ENCODE measurements at places on chromosomes 5 and 9.

DNA sequence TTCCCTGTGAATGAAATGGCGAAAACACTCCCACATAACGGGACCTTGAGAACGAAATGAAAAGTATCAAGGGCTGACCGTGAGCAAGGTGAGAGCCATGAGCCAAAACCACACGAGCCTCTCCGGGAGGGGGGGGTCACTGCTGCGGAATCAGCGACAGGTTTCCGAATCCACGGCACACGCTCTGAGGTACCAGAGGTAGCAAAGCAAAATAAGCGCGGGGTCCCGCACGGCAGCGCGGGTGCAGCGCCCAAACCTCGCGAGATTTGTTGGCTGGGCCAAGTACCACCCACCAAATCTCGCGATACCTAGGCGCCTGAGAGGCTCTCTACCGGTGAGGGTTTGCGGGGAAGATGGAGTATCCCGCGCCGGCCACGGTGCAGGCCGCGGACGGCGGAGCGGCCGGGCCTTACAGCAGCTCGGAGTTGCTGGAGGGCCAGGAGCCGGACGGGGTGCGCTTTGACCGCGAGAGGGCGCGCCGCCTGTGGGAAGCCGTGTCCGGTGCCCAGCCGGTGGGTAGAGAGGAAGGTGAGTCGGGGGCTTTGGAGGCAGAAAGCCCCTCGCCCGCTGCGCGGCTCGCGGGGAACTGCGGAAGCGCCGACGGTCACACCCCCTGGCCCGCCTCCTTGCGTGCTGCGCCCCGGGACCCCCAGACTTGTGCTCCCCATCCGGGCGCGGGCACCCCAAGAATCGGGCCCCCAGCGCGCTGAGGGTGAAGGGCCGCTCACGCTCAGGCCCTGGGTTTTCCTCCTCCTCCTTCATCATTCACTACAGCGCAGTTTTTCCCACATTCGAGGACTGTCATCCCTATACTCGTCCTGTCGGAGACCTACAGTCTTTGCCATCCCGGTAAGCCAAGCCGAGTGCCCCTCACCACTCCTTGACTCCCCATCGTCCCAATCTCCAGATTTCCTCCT is at the start of gene ZNF346:
TSS of gene ZNF346 (plus strand) at position 311 of the 917 bp plus-strand sequence. CDS start at position 354, 43 bp downstream.
- DNase-seq, result peak; percentile 89

- no peak for DNase-seq
These were observed 36.0 kb downstream of the ANP32B start for GRCh38 chr9:98019098-98019497.

- no peak for DNase-seq
These were observed 16.2 kb downstream of the LAMC3 start for GRCh38 chr9:131024978-131025868.

GRCh38 chr9:133261103-133261752 is 13.8 kb downstream of the ABO start:
- no peak for DNase-seq

GRCh38 chr5:95743232-95743631 is 12.1 kb downstream of the RHOBTB3 start:
- DNase-seq, result no peak

DNA sequence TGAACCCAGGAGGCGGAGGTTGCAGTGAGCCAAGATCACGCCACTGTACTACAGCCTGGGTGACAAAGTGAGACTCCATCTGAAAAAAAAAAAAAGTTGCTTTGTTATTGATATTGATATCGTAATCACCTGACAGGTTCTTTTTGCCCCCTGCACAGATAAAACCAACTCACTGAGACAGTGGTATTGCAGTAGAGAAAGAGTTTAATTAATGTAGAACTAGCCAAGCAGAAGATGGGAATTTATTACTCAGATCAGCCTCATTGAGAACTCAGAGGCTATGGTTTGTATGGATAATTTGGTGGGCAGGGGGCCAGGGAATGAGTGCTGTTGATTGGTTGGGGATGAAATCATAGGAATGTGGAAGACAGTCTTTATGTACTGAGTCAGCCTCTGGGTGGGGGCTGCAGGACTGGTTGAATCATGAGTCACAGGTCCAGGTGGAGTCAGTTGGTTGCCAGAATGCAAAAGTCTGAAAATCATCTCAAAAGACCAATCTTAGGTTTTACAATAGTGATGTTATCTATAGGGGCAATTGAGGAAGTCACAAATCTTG is 35.8 kb upstream of the MEGF10 start:
- DNase-seq, result no peak

DNA sequence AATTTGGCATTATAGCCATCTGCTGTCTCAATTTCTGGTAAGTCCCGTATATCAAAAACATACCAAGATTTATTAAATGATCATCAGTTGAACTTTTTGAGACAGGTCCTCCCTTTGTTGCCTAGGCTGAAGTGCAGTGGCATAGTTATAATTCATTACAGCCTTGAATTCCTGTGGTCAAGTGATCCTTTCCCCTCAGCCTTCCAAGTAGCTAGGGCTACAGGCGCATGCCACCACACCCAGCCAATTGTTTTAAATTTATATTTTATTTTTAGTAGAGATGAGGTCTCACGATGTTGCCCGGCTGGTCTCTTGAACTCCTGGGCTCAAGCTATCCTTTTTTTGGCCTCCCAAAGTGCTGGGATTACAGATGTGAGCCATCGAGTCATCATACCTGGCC is 418.9 kb downstream of the ARHGEF28 start:
- no peak for DNase-seq

GRCh38 chr9:122354536-122355199 is 16.2 kb upstream of the PTGS1 start:
- DNase-seq, result no peak

- no peak for DNase-seq
These were observed 10.2 kb downstream of the OR13J1 start for GRCh38 chr9:35859990-35860339.

GRCh38 chr5:152529440-152529839 is 124.4 kb upstream of the NMUR2 start:
- no peak for DNase-seq

GRCh38 chr9:95044731-95045508 is 272.6 kb downstream of the FANCC start:
- no peak for DNase-seq

DNA sequence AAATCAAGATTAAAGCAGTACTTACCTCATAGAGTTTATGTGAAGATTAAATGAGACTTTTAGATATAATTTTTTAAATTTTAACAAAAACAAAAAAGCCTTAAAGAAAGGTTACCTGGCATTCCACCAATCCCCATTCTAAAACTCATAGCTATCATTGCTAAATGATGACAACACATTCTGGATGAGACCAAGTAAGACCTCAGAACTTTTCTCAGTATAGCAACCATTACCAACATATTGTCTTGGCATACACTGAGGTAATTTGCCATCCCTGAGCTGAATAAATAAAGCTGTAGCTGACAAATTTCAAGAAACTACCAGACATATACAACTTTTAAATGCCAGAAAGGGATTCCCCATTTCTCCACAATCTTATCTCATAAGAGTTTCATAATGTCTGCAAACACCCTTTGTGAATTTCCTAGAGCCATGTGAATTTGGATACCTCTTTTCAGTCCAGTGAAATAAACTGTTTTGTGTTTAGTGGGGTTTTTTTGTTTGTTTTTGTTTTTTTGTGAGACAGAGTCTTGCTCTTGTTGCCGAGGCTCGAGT is 29.5 kb downstream of the RANBP3L start:
- no peak for DNase-seq

All from activated CD4-positive, alpha-beta T cell treated with anti-CD3 and anti-CD28 coated beads, Interleukin-2, amount 50 U/mL, for 4 hours (primary cell).